Stimulated activated CD8-positive, alpha-beta memory T cell treated with anti-CD3 and anti-CD28 coated beads, Interleukin-2, amount 100 ng/mL, for 1 hour (primary cell): ENCODE measurements at places on chromosomes 16 and 17.

DNA sequence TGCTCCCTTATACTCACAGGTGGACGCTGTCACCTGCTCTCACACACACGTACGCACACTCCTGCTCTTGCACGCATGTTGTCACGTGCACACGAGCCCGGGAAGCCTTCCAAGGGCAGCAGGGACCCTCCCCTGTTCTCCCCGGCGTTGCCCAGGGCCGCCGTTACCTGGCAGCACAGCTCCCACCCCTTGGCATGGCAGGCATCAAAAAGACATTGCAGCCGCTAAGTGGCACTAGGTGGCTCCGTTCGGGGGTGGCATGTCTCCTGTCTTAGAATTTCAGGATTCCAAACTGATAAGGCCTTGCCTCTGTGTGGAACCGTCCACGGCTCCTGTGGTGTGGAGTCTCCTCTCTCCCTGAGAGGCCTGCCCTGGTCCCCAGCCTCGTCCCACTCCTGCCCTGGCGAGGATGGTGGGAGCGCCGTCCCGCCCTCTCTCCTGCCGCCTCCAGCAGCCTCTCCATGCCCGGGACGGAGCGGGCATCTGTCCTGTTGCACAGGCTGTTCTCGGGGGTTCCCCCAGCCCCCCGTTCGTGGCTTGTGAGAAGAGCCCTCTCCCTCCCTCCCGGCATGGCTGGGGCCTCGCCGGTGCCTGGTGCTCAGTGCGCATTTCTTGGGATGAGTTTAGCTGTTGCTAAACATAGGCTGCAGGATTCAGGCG is 126.7 kb upstream of the GSE1 start:
- no peak for DNase-seq

DNA sequence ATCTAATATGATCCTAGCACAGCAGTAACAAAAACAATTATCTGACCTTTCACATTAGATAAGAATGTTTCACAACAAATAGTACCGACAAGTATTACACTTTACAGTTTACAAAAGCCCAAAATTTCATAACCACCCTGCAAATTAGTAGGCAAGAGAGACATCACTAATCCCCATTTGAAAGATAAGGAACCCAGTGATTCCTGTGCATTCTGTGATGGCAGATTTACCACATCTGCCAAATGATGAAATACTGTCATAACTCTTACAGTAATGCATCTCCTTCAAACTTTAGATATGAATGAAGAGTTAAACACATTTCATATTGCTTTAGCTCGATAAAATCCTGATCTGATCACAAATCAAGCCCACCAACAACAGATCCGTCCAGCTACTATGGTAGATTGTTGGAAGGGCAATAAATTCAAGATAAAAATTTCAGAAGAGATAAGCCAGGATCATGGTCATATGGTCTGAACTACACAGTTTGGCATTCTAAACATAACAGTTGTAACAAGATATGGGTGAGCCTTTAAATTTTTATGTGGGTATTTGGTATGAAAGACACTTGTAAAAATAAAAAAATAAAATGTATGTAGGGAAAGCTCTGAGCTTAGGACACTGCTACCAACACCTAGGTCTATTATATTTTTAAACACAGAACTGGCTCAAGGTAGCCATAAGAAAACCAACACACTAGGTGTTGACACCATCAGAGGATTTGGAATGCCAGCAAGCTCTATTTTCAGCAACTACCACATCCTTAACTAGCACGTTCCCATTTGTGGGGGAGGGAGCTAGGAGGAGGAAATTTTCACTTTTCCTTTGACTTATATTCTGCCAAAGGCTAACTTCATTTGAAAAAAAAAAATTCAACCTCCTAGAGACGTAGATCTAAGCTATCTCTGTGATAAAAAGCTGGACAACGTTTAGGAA is 9.3 kb downstream of the YWHAE start:
- DNase-seq = no peak

DNA sequence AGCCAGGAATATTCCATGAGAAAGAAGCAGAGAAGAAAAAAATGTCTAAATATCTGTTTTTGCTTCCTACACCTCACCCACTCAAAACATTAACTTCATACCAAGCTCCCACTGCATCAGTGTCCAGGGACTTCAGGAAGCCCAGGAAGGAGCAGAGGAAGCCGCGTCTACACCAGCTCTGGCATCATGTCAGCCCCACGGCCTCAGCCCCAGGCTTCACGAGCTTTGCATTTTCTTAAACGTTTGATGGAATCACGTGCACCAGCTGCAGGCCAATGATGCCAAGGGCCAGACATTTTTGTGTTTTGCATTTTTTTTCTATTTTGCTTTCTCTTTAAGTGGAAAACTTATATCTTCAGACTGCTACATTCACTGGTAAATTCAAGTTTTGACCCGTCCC is 48.6 kb downstream of the CDRT4 start:
- no peak for DNase-seq

DNA sequence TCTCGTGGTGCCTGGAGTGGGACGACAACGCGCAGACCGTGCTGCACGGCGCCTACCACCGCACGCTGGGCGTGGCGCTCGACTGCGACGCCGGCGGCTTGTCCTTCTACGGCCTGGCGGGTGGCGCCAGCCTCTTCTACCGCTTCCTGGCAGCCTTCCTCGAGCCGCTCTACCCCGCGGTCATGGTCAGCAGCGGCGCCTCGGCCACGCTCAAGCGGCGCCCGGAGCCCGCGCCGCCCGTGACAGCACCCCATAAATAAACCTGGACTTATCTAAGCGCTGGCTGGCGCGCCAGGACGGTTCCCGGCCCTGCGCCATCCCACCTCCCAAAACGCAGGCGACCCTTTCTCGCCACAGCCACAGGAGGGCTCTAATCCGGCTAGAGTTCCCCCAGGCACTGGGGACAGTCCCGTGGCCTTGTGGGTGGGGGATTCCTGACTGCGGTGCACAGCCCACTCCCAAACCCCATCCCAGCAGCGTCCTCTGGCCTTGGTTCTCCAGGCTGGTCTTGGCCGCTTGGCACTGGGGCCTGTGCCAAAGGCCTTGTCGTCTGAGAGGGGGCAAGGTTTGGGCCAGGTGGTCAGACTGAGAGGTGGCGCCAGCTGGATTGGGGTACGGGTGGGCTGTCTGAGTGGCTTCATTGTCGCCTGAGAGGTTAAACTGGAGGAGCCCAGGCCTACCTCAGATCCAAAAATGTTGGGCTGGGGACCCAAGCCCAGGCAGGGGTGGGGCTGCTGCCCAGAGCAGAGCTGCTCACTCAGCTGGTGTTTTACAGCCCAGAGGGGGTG is 10.1 kb upstream of the SLC16A5 start:
- peak; percentile 26 for DNase-seq

DNA sequence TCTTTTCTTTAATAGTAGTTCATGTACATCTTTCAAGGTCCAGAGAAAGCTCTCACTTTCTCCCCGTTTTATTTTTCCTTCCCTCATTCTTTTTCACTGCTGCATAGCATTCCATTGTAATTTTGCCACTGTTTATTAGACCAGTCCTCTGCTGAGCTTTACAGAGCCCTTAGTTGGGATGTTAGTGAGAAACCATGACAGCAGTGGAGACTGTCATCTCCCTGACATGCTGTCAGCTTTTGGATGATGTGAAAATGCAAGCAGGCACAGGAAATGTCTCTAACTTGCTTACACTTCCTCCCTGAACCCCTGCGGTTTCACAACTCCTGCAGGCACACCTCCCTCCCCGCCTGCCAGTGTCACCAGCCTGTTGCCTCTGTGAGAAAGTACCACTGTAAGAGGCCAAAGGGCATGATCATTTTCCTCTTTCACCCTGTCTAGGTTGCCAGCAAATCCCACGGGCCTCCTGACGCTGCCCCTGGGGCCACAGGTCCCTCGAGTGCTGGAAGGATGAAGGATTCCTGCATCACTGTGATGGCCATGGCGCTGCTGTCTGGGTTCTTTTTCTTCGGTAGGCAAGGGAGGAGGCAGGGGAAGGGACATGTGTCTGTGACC is at the start of gene ITGAL:
Gene ITGAL (plus strand): TSS at position 415 of the 615 bp plus-strand sequence. CDS start 96 bp downstream, at position 511.
- DNase-seq = peak; percentile 64

- no peak for DNase-seq
These were observed 28.8 kb downstream of the ABCC12 start for GRCh38 chr16:48126801-48127644.

- DNase-seq = no peak
These were observed 13.3 kb downstream of the CNEP1R1 start for GRCh38 chr16:50038286-50038685.

GRCh38 chr16:19374402-19374801 is 43.3 kb upstream of the TMC5 start:
- DNase-seq = no peak

- DNase-seq = no peak
These were observed 19.6 kb upstream of the CEP20 start for GRCh38 chr16:15907863-15908478.

- DNase-seq = no peak
These were observed 64.1 kb upstream of the CACNG4 start for GRCh38 chr17:66900126-66901010.

DNA sequence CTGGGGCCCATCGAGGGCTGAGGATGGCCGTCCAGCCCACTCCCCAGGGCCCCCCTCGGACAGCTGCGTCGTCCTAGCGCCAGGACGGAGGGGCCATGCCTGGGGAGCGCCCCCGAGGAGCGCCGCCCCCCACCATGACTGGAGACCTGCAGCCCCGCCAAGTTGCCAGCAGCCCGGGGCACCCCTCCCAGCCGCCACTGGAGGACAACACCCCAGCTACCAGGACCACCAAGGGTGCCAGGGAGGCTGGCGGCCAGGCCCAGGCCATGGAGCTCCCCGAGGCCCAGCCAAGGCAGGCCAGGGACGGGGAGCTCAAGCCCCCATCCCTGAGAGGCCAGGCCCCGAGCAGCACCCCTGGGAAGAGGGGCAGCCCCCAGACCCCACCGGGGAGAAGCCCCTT is 25.7 kb upstream of the ZFPM1 start:
- DNase-seq = no peak

DNA sequence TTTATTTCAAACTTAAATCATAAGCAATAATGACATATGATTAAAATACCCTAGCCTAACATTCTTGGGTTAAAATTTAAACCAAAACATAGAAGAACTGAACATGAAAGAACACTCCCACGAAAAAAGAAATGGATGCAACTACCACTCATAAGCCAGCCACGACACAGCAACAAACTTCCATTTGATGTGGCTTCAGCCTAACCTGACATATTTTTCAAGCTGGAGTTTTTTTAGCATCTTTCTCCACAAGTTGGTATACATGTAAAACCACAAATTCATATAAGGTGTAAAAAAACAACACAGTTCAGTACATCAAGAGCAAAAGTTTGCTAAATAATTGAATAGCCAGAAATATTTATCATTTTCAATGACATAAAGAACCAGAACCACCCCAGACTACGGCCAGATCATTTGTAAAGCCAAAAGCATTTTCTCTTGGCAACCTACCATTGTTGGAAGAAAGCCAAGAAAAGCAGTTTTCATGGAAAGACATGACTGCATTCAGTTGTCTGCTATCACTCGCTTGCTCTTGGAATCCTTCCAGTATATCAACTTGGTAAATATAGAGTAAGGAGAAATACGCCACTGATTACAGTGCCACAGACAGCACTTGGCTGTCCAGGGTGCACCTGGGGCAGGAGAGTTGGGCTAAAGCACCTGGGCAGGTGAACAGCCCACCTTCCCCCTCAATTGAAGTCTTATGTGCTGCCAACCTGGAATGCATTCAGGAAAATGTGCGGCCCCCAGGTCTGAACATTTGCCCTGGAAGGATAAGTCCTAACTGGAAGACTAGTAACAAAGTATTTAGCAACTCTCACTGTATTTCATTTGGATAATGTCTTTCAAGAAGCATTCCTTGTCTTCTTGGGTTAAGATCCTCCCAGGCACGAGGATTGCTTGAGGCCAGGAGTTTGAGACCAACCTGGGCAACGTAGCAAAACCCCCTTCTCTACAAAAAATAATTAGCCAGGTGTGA is 60.5 kb downstream of the CREBBP start:
- no peak for DNase-seq

DNA sequence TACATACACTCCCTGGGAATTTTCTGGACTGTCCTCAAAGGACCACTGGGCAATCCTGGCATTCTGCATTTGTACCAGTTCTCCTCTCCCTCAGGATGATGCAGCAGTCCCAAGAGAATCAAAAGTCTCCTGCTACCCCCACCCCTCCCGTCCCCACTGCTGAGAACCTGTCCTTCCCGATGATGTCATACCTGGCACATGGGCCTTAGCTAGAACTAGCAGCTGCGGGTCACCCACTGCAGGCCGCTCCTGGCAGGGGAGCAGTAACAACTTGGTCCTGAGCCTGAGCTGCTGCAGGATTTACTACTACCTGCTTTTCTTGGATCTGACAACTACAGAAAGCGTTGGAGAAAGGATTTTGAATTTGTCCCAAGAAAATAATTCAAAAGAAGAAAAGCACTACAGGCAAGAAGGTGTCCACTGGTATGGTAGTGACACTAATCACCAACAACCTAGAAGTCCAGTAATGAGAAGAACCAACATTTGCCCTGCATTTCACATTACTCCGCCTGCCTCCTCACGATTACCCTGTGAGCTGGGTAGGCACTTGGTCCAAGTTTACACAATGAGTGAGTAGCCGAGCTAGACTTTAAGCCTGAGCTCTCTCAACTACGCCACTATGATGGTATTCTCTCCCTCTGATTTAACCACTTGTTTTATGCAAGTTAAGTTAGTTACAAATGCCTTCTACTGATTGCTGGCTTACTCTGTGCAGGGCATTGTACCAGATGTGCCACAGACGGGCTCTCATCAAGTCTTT is 55.3 kb upstream of the ETV4 start:
- no peak for DNase-seq

- DNase-seq = no peak
These were observed 14.9 kb upstream of the TEX2 start for GRCh38 chr17:64277831-64278562.

DNA sequence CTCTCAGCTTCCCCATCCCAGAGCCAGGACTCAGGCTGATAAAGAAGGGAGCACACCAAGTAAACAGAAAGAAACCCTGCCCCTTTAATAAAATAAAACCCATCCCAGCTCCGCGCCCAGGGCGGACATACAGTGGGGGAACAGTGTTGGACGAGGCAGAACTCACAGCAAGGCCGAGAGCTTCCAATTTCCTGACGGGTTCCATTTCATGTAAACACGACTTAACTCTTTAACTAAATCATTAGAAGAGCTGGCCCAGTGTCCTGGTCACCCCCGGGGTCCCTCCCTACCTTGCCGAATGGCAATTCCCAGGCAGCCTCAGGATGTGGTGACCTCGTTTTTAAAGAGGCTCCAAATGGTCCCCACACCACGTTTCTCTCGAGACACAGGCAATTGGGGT is 340.7 kb downstream of the FOXL1 start:
- DNase-seq = no peak

DNA sequence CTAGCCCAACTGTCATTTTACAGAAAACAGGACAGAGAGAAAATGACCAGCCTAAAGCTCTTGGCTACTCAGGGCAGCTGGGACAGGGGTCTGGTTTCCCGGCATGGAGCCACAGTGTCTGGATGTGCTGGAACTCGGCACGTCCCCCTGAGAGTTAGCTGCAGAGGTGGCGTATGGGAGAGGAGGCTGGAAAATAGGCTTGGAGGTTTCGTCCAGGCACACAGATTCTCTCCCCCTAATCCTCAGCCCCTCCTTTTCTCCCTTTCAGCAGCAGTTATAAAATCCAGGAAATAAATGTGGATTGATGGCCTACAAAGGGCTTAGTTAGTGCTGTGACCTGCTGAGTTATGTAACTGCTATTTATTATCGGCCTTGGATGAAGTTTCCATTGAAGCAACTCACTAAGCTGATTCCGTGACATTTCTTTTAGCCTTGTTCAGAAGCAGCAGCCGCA is 89.5 kb upstream of the TOB1 start:
- DNase-seq = no peak
